ENCODE measurements at places on chromosomes 1 and 21.

DNA sequence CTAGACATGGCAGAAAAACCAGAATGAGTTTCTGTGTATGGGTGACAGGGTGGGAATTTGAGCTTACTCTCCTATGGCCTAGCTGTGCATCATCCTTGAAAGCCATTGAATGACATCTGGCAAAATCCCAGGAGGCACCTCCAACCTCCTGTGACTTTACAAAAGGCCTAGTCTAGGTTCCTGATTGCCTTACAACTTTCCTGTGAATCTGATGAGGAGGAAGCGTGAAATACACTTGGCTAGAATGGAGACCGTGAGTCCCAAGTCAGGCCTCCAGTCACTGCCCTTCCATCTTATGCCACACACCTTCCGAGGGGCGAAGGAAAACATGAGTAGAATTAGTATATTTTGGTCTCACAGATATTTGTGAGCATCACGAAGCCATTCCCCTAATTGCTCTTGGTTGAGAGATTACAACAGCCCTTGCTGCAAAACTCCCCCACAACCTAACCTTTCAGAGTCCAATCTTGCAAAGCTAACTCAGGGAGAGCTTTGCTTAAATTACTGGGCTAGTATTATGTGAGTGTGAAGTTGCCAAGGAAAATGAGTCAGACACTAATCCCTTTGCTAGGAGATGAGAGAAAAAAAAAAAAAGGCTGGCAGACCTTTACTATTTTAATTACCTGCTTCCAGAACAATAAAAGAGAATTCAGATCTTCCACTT lies 36.3 kb upstream of the PAXBP1 start:
- no peak for DNase-seq

DNA sequence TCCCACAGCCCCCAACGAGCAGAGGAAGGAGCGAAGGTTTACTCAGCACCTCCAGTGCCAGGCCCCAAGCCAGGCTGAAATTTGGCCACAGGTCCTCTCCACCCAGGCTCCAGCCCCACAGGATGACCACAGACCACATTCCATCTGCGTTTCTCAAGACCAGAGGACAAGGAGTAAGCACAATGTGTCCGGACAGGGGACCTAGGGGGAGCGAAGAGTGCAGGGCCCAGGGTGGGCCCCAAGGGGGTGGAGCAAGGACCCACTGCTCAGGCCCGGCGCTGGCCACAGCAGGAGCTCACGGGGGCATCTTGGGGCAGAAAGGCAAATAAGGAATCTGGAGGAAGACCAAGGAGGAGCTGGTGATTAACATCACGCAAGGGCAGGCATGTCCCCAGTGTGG lies 100.5 kb downstream of the NPHP4 start:
- DNase-seq = no peak

DNA sequence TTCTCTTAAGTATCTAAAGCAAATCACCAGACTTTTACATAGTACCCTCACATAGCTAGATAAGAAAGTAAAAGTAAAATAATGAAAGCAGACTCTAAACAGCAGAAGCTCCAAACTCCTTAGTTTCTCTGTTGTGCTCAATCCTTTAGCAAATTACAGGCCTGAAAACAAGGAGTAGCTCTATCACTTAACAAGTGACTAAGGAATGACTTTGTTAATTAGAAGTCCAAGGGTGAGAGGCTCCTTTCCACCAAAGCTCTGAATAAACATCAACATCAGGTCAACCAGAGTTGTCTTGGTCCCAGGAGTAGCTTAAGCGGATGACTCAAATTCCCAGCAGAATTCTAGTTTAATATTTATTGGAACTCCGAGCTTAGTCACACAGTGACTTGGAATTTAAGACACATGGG lies 5.9 kb downstream of the NRIP1 start:
- no peak for DNase-seq

- DNase-seq = no peak
These were observed 9.8 kb upstream of the SSX2IP start for GRCh38 chr1:84700070-84700469.

GRCh38 chr1:30822006-30822405 lies 64.4 kb upstream of the LAPTM5 start:
- no peak for DNase-seq

- no peak for DNase-seq
These were observed 448 bp downstream of the GATAD2B start for GRCh38 chr1:153922076-153922971.

Data from AG04450 (cell line).